IMR-90 (cell line): ENCODE measurements at places on chromosomes 5 and 9. TPM values are rescaled to one million over a fixed set of nuclear protein-coding genes. Genes with fewer than 3 reads are reported as not detected.

The ZNF300 gene
- 6.1 and 7.5 TPM in 2 replicates for total RNA-seq

GRCh38 chr5:97534166-97534565, 351.1 kb upstream of the RIOK2 start:
- no peaks in the 10 kb centered on the region; the same call in 1 of the 2 replicates for H3K4me1 ChIP-seq
- DNase-seq = peak; percentile 94
- H3K4me3 ChIP-seq = no peak overlapping the region
- H3K27ac ChIP-seq = no peak overlapping the region

- no peak overlapping the region for H3K4me3 ChIP-seq
- DNase-seq = no peak
Measured at GRCh38 chr9:119761812-119762211, 392.6 kb upstream of the BRINP1 start.

The NREP gene
- total RNA-seq = 178 and 234 TPM in 2 replicates

The LCN1 gene
- total RNA-seq = not detected in 2 replicates

GRCh38 chr9:16458696-16459420, 411.6 kb downstream of the BNC2 start:
- H3K27ac ChIP-seq = peak overlapping the region; percentile 45; the same call in 1 of the 2 replicates
- no peak overlapping the region for H3K4me3 ChIP-seq
- no peaks in the 10 kb centered on the region for H3K27me3 ChIP-seq
- peak; percentile 76 for DNase-seq
- H3K4me1 ChIP-seq = peaks cover 11% of the 10 kb centered on the region

DNA sequence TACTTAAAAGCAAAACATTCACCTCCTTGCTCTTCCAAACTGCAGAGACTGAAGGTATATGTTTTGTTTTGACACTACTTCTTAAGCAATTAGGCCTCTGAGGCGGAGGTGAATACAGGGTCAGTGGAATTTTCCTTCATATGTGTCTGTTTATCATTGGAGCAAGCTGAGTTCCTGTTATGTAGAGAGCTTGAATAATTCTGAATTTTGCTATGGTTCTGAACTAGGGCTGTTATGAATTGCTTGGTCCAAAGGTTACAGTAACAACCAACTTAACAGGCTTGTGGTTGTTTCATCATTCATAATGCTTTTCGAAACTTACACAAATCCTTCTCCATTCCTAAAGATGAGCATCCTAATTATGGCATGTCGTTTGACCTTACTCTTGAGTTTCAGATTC, 444.6 kb upstream of the MEF2C start:
- H3K4me3 ChIP-seq = no peak overlapping the region
- no peak overlapping the region for H3K27ac ChIP-seq
- no peaks in the 10 kb centered on the region for H3K36me3 ChIP-seq

- no peaks in the 10 kb centered on the region for H3K36me3 ChIP-seq
- no peak overlapping the region for H3K4me3 ChIP-seq
- H3K4me1 ChIP-seq = no peaks in the 10 kb centered on the region
Measured at GRCh38 chr5:90161414-90161813, 248.1 kb downstream of the CETN3 start.

The GLRA1 gene
- not detected in 2 replicates for total RNA-seq

The FAM174A gene
- total RNA-seq = 2.7 and 5.0 TPM in 2 replicates

The MEGF10 gene
- total RNA-seq = not detected in 2 replicates

- no peak overlapping the region for H3K4me3 ChIP-seq
- no peak for DNase-seq
- H3K27me3 ChIP-seq = no peaks in the 10 kb centered on the region
- H3K27ac ChIP-seq = no peak overlapping the region
- H3K4me1 ChIP-seq = no peaks in the 10 kb centered on the region
- H3K36me3 ChIP-seq = no peaks in the 10 kb centered on the region
Measured at GRCh38 chr5:88045931-88046461, 222.6 kb downstream of the TMEM161B start.

DNA sequence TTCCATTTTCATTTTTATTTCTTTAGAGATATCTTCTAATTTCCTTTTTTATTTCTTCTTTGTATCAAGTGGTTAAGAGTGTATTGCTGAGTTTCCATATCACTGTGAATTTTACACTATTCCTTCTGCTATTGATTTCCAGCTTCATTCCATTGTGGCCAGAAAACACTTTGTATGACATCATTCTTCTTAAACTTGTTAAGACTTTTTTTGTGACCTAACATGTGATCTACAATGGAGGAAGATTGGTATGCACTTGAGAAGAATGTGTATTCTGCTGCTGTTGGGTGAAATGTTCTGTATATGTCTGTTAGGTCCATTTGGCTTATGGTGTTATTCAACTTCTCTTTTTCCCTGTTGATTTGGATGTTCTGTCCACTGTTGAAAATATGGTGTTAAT, 274.2 kb upstream of the PUM3 start:
- no peaks in the 10 kb centered on the region for H3K36me3 ChIP-seq
- H3K4me3 ChIP-seq = no peak overlapping the region
- no peaks in the 10 kb centered on the region for H3K27me3 ChIP-seq
- no peak for DNase-seq

The FAXDC2 gene
- 4.2 and 4.3 TPM in 2 replicates for total RNA-seq

DNA sequence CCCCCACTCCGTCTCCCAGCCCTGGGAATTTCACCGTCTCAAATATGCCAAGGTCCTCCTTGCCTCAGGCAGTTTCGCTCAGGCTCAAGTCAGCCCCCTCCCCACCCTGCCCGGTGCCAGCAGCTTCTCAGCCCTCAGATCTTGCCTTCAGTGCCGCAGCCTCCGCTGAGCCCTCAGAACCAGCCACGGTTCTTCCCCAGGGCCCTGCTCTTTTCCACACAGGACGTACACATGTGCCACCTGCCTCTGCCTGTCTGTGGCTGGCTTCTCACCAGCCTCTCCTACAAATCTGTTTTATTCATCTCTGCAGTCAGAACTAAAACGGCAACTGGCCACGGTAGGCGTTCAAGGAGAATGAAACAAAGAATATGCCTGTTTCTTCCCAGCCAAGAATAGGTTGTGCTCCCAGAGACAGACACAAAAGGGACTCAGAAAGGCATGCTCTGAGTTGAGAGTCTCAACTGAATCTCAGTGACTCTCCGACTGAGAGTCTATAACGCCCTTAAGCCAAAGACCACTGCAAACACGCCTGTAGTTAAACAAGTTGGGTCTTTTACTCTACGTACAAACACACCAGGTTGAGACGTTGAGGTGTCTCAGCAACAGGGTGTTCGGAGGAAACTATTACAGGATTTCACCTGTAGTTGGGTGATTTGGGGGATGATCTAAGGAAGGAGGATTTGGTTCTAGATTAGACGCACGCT, 10.6 kb upstream of the GRIN1 start:
- no peaks in the 10 kb centered on the region for H3K36me3 ChIP-seq
- DNase-seq = no peak
- 0 out of 2 replicates have a peak overlapping the region, but pooled peaks have one; percentile 76 for H3K4me3 ChIP-seq
- H3K27ac ChIP-seq = no peak overlapping the region
- H3K4me1 ChIP-seq = peaks cover 12% of the 10 kb centered on the region; the same call in 1 of the 2 replicates

The ANXA1 gene
- total RNA-seq = 583 and 637 TPM in 2 replicates

GRCh38 chr5:42267091-42267490, 156.1 kb upstream of the GHR start:
- H3K4me1 ChIP-seq = no peaks in the 10 kb centered on the region
- no peak overlapping the region for H3K27ac ChIP-seq
- H3K4me3 ChIP-seq = no peak overlapping the region

The ENTPD2 gene
- not detected in 2 replicates for total RNA-seq

The TMEM8B gene
- total RNA-seq = 0.56 and 0.72 TPM in 2 replicates

GRCh38 chr5:170147051-170147752, 41.5 kb downstream of the FOXI1 start:
- H3K27me3 ChIP-seq = no peaks in the 10 kb centered on the region
- no peak overlapping the region for H3K27ac ChIP-seq
- H3K36me3 ChIP-seq = no peaks in the 10 kb centered on the region
- DNase-seq = no peak
- H3K4me3 ChIP-seq = no peak overlapping the region

The GPR21 gene
- total RNA-seq = 0.28 and 0.90 TPM in 2 replicates

- peaks cover 7% of the 10 kb centered on the region for H3K4me1 ChIP-seq
- no peak overlapping the region for H3K4me3 ChIP-seq
- DNase-seq = no peak
- no peaks in the 10 kb centered on the region for H3K27me3 ChIP-seq
Measured at GRCh38 chr5:65133477-65134110, 348.1 kb downstream of the ADAMTS6 start.

GRCh38 chr5:149680810-149681221, 49.3 kb upstream of the PPARGC1B start:
- peaks cover 67% of the 10 kb centered on the region for H3K27me3 ChIP-seq
- no peak overlapping the region for H3K4me3 ChIP-seq
- DNase-seq = no peak
- H3K27ac ChIP-seq = no peak overlapping the region
- H3K4me1 ChIP-seq = no peaks in the 10 kb centered on the region

The ORM2 gene
- total RNA-seq = not detected in 2 replicates

- peak; percentile 24 for DNase-seq
- H3K4me3 ChIP-seq = no peak overlapping the region
- H3K4me1 ChIP-seq = peaks cover 12% of the 10 kb centered on the region
Measured at GRCh38 chr5:115855959-115856358, 14.2 kb downstream of the AP3S1 start.

The PRSS3 gene
- 16.4 and 26.9 TPM in 2 replicates for total RNA-seq

GRCh38 chr9:84294241-84294950, 46.2 kb downstream of the SLC28A3 start:
- H3K36me3 ChIP-seq = no peaks in the 10 kb centered on the region
- no peaks in the 10 kb centered on the region for H3K27me3 ChIP-seq
- H3K4me3 ChIP-seq = no peak overlapping the region
- peaks cover 17% of the 10 kb centered on the region for H3K4me1 ChIP-seq
- no peak for DNase-seq
